Renal cortical epithelial cell (primary cell): ENCODE measurements at places on chromosomes 1 and 21. TPM values are rescaled to one million over a fixed set of nuclear protein-coding genes. Genes with fewer than 3 reads are reported as not detected.

DNA sequence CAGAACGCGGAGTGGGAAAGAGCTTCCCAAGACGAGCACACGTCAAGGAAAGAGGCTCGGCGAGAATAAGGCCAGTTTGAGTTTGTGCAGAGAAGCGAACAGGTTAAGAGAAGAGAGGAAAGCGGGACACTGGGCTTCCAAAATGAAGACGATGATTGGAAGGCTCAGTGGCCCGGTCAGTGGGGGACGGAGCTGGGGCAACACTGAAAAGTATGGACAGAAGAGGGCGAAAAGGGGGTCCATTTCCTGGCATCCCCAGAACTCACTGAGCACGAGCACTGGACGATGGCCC is 258 bp downstream of the CCT3 start:
- no peak for DNase-seq

GRCh38 chr1:177249231-177249630 is 78.5 kb downstream of the BRINP2 start:
- no peak for DNase-seq

- no peak for DNase-seq
These were observed 24.9 kb upstream of the CYYR1 start for GRCh38 chr21:26597981-26598380.

DNA sequence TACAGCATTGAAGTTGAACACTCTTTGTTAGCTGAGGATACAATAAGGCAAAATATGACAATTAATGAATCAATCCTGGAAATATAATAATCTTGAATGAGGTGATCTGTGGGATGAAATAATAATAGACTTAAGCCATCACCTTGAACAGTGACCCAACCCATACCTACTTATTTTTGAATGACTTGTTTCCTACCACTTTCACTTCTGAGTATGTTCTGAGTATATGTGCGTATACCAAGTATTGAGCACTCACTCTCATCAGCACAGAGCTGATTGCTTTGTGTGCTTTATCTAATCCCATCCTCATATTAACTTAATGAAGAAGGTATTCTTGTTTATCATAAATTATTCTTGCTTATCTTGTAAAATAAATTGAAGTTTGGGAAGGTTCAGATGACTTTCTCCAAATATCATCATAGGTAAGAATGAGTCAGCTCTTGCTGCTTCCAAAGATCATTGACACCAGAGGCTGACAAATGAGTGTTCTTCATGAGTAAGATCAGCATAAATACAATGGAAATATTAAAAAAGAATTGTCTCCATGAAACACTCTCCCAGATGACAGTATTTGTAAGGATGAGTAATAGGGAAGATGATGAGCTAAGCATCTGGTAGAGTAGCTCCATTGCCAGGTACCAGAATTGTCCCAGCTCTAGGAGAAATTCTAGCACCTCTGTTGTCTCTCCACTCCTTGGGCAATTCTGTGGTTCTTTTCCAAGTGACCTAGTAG is 198.1 kb upstream of the KIAA0040 start:
- no peak for DNase-seq

DNA sequence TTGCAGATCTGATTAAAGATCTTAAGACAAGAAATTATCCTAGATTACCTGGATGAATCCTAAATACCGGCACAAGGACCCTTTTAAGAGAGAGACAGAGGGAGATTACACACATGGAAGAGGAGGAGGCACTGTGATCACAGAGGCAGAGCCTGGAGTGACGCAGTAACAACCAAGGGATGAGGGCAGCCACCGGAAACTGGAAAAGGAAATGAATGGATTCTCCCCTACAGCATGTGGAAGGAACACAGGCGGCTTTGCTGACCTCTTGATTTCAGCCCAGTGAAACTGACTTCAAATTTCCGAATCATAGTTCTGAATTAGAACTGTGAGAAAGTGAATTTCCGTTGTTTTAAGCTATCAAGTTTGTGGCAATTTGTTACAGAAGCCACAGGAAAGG is 50.2 kb upstream of the IVNS1ABP start:
- no peak for DNase-seq

DNA sequence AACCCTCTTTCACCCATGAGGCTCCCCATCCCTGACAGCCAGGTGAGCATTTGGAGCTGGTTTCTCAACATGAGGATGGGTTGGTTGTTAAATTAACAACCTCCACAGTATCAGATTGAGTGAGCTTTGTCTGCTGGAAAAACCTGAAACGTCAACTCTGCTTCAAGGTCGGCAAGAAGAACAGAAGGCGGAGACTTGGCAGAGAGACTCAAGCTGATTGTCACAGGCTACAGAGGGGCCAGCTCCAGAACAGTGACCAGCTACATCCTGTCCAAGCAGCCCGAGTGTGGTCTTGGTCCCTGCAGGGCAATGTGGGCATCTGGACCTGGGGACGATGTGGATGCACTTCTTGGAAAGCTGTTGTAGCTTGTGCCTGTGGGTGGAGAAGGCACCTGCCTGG is 36.6 kb upstream of the TMEM51 start:
- DNase-seq, result no peak

ARHGEF16 gene
- 6.4 and 15.5 TPM in 2 replicates for total RNA-seq
